ENCODE measurements at places on chromosomes 12 and 14.

DNA sequence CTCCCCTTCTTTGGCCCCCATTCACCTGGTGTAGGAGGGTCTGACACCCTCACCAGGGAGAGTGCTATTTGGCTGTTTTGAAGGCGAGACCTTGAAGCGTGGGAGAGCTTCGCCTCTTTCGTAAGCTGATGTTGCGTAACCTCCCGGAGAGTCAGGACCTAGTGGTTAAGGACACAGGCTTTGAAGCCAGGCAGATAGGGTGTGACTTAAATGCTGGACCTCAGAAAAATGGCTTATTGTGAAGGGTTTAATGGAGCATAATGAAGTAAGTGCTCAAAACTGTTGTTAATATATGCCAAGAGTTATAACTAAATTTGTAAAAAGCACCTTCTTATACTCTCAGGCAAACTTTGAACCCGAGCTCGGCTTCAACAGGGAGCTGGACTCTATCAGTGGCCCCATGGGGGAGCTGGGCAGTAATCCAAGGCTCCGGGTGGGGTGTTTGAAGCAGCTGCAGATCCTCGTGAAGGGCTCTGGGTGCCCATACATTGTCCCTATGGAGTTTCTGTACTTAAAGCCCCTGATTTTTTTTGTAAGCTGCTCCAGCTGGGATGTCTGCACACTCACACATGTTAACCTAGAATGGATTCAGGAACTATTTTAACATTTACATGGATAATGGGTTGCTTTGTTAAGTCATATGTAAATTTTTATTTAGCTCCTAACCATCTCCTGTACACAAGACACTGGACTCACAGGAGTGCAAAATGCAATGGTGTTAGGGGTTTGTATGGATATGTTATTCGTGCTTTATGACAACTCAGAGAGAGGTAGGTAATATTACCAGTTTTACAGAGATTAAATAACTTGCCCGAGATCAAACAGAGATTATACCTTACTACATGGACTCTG, 26.0 kb downstream of the PPFIBP1 start:
- no peak for DNase-seq

DNA sequence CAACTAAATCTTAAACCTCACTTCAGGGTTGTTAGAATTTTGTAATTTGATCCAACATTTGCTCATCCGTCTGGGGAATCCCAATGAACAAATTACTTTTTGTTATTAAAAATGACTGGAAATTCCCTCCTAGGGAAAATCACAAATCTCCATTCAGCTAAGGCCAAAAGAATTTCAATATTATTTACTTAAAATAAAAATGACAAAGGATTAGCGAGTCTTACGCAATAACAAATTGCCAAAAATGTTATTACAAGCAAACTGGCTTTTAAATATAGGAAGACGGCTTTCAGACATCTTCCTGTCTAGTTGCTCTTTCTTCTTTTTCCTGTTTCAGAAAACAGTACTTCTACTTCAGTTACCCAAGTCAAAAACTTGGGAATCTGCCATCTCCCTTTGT, 92.4 kb upstream of the TSPAN8 start:
- DNase-seq = no peak

DNA sequence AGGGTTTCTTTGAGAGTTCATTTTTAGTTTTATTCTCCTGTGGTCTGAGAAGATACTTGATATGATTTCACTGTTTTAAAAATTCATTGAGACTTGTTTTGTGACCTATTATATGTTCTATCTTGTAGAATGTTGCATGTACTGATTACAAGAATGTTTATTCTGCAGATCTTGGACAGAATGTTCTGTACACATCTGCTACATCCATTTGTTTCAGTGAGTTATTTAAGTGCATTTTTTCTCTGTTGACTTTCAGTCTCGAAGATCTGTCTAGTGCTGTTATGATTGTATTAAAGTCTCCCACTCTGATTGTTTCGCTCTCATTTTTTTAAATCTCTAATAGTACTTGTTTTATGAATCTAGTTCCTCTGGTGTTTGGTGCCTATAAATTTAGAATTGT, 1319.8 kb downstream of the TMEM121 start:
- DNase-seq = no peak

DNA sequence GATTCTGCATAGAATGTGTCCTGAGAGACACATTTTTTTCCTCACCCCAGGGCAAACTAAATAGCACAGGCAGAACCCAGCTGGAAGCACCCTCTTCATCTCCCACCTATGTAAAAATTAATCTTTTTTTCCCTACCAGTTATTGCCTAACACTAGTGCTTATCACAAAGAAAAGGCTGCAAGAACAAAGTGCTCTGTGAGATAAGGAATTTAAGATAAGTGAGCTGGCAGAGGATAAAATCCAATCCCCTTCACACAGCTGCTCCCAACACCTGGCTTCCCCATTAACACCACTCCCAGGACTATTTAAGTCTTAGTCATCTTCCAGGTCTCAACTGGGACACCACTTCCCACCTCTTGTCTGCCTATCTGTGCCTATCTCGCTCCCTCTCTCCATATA, 75.2 kb downstream of the TTC9 start:
- DNase-seq = no peak

DNA sequence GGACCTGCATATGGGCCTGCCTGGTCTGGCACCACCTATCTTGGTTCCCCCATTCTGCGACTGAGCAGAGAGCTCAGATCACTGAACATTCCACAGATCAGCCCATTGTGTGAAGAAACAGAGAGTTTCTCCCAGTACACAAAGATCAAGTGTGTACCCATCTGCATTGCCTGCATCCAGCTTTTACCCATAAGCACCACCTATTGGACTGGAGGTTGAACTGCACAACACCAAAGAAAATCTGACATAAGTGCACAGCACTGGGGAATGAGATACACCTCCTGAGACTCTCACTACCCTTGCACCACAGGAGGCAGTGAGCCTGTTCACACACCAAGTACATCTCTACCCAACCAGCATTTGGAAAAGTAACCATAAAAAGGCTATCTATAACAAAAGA, 362.6 kb upstream of the CLEC14A start:
- DNase-seq = no peak

- no peak for DNase-seq
These were observed 747 bp upstream of the DACT1 start for GRCh38 chr14:58637040-58637390.

Measured in anterior cingulate cortex (tissue), 58 donors.